ENCODE measurements at places on chromosomes 5 and 9. TPM values are rescaled to one million over a fixed set of nuclear protein-coding genes. Genes with fewer than 3 reads are reported as not detected.

Gene DBN1
- total RNA-seq = 4.6 TPM

Gene RARS1
- 194 TPM for total RNA-seq

Gene PCDHGA5
- 0.21 TPM for total RNA-seq

Gene PCDHAC1
- total RNA-seq = not detected

Gene SLC34A3
- total RNA-seq = not detected

Gene NR5A1
- total RNA-seq = not detected

Gene WNK2
- 0.10 TPM for total RNA-seq

Gene SLC27A6
- total RNA-seq = not detected

Gene TLX3
- not detected for total RNA-seq

Gene PCDHGC3
- 0.42 TPM for total RNA-seq

Gene SPATA31A7
- not detected for total RNA-seq

Gene HTR4
- not detected for total RNA-seq

Gene PLAC8L1
- not detected for total RNA-seq

Gene CCNJL
- total RNA-seq = 0.94 TPM

Gene CDKN2A
- total RNA-seq = 1.2 TPM

Gene CFAP90
- not detected for total RNA-seq

Gene ADGRD2
- 0.10 TPM for total RNA-seq

Gene PTPN3
- under 0.01 TPM for total RNA-seq

Gene GABRA1
- total RNA-seq = not detected

Gene GHR
- not detected for total RNA-seq

Gene OSTF1
- 40.5 TPM for total RNA-seq

Gene ABLIM3
- 4.4 TPM for total RNA-seq

Gene FNIP1
- total RNA-seq = 77.5 TPM

Gene FAM78A
- 32.3 TPM for total RNA-seq

Gene SPINK7
- total RNA-seq = not detected

Gene TAF11L10
- total RNA-seq = not detected

Gene SMIM15
- 17.4 TPM for total RNA-seq

Gene EIF4E1B
- total RNA-seq = 0.10 TPM

Gene AGXT2
- total RNA-seq = not detected

Gene PCDHA5
- total RNA-seq = under 0.01 TPM

Gene SMIM33
- total RNA-seq = not detected

Gene TMEM174
- total RNA-seq = not detected

Gene PALM2AKAP2
- total RNA-seq = under 0.01 TPM

Gene SEMA4D
- 126 TPM for total RNA-seq

Gene SLC36A3
- not detected for total RNA-seq

Gene SLC1A1
- not detected for total RNA-seq

Gene BNIP1
- 24.2 TPM for total RNA-seq

Gene NUTM2G
- not detected for total RNA-seq

Gene NAIP
- 18.8 TPM for total RNA-seq

Gene BTNL3
- not detected for total RNA-seq

Gene PLCXD3
- under 0.01 TPM for total RNA-seq

Gene UBE2QL1
- total RNA-seq = not detected

Gene SIT1
- 9.6 TPM for total RNA-seq

Gene DMRTA1
- under 0.01 TPM for total RNA-seq

Gene CYFIP2
- 200 TPM for total RNA-seq

Data from mononuclear cell (primary cell).